ENCODE measurements at places on chromosomes 1 and 21.

DNA sequence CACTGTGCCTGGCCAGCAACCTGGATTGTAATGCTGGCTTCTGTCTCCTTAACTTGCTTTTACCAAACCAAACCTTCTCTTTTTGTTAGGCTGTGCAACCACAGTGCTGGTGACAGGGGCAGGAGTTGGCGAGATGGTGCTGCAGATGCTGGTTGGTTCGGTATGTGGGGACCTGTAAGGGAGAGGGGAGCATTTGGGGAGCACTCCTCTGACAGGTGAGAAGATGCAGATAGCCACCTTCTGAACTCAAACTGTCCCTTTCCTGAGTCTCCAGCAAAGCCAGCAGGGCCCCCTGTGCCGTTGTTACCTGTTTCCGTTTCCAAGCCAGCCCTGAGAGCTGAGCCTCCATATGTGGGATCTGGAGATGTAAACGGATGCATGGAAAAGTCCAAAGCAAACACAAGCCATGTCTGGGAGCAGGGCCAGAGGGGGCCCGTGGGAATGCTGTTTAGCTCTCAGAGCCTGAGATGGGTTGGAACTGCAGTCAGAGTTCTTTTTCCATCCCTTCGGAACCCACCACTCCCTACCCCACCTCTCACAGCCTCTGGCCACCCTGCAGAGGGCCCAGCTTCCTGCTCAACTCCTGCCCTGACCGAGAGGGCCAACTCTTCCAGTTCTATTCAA lies 34.0 kb downstream of the ELK4 start:
- DNase-seq: no peak

DNA sequence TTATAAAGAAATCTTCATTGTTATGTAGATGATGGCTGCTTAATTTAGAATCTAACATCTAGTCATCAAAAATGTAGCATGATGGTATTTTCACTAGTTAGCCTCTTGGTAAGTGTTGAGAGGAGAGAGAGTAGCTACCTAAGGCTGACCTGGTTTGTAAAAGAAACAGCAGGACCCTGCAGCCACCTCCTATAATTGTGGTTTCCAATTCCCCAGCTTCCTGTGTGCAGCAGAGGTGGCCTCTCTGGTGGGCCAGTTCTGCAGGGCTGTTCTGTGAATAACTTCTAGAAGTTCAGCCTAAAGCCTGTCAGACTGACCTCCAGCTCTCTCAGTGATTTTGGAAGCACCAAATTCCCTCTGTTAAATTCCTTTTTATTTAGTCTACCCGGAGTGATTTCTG lies 246.4 kb upstream of the LRRC7 start:
- DNase-seq: no peak

GRCh38 chr1:54407154-54407403 lies 885 bp upstream of the SSBP3 start:
- peak; percentile 26 for DNase-seq

DNA sequence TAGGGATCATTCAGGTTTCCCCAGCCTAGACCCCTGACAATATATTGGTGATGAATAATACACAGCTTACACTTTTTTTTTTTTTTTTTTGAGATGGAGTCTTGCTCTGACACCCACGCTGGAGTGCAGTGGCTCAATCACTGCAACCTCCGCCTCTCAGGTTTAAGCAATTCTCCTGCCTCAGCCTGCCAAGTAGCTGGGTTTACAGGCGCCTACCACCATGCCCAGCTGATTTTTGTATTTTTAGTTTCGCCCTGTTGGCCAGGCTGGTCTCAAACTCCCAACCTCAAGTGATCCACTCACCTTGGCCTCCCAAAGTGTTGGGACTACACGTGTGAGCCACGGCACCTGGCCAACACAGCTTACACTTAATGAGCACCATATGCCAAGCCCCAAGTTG lies 7.2 kb downstream of the VASH2 start:
- DNase-seq: no peak

- DNase-seq: no peak
Observed at GRCh38 chr1:37073854-37074379, 39.6 kb upstream of the GRIK3 start.

DNA sequence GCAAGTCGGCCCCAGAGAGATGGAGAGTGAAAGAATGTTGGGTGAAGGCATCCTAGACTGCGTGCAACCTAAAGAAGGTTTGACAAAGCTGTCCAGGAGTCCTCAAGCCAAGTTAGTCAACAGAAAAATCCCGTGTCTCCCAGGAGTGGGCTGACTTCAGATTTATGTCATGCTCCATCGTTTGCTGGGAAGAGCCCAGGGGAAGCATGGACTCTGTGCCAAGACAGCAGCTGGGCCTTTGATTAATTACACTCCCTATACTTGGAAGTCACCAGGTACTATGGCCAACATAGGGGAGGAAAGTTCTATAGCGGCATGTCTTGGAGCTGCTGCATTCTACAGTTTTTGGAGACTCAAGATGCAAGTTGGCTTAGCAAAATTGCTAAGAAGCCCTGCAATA lies 247.4 kb downstream of the KAZN start:
- DNase-seq: no peak

- DNase-seq: no peak
Observed at GRCh38 chr21:40052276-40052675, 185.0 kb downstream of the PCP4 start.

DNA sequence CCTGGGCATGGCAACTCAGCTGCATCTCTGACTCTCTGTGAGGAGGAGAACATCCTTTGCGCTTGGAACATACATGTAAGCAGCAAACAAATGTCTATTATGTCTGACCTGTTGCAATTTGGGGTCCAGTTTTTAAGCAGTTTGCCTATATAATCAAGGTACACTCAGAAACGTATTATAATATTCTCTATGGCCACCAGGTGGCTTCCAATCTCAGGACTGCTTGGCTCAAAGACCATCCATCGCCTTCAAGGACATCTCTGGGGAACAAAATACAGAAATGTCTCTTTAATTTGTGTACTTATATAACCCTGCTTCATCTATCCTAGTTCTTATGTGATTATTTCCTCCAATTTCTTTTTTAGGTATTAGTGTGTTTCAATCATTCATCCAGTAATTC lies 227.2 kb downstream of the OLFM3 start:
- no peak for DNase-seq

- no peak for DNase-seq
Observed at GRCh38 chr1:209844695-209845407, 17.1 kb downstream of the UTP25 start.

GRCh38 chr1:29280409-29281131 lies 44.2 kb downstream of the PTPRU start:
- DNase-seq: peak; percentile 57

DNA sequence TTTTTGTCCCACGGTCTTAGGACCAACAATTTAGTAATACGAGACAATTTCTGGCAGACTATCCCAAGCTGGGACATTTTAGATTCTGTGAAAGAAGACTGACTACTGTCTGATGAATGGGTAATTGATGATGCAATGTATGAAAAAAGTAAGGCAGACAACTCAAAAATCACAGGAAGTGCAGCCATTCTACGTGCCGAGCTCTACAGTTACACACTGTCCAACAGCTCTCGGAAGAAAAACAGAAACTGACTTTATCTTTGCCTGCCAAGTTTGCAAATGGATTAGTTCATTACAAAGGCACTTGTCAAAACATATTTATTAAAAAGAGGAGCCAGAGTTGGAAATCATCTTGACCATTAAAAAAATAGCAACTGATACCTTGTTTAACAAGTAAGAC lies 31.3 kb downstream of the ZBTB8B start:
- no peak for DNase-seq

- no peak for DNase-seq
Observed at GRCh38 chr1:243639027-243639658, 210.9 kb downstream of the AKT3 start.

GRCh38 chr1:177872308-177872900 lies 97.5 kb downstream of the SEC16B start:
- no peak for DNase-seq

Data from RWPE1 (cell line).